Small intestine (tissue), 16 donors: ENCODE measurements at places on chromosomes 11 and 22. TPM values are rescaled to one million over a fixed set of nuclear protein-coding genes. Genes with fewer than 3 reads are reported as not detected.

BLID gene
- polyA plus RNA-seq = not detected

KREMEN1 gene
- polyA plus RNA-seq = 1.1 TPM

TMEM191C gene
- 5.8 TPM for polyA plus RNA-seq

GRCh38 chr11:21446939-21447590 is 745.8 kb upstream of the ANO5 start:
- DNase-seq = no peak

ROBO4 gene
- 8.9 TPM for polyA plus RNA-seq

OR2D2 gene
- not detected for polyA plus RNA-seq

TRIM49C gene
- not detected for polyA plus RNA-seq

- no peak for DNase-seq
These were observed 10.7 kb upstream of the SMIM38 start for GRCh38 chr11:69145050-69145380.

DNA sequence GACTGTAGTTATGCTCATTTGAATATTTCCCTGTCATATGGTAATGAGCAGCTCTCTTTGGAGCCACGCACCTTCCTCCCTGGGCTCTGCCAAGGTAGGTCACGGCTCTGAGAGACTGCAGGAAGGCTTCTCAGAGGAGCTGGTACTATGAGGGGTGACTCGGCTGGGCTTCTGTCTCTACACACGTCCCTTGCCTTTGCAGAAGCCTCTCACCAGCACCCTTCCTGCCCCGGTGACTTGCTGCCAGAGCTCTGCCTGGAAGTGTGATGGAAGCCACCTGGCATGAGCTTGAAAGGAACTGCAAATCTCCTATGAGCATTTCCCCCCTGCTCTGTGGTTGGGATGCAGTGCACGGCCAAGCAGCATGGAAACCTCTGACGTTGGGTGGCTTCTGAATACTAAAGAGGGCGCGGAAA is 74.2 kb downstream of the KIRREL3 start:
- no peak for DNase-seq

DNA sequence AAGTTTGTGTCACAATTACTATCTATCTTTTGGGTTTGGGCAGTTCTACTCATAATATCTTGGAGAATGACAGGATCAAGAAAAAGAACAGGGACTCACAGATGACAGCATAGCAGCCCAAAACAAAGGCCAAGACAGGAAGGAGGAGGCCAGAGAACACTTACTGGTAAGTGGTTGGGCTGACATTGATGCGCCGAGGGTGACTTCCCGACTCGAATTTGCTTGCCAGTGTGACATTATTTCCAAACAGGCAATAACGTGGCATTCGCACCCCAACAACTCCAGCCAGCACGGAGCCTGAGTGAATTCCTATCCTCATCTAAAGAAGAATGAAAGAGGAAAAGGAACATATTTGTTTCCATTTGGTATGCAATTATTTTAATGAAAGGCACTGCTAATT is 309.9 kb downstream of the GUCY1A2 start:
- DNase-seq = no peak
